ENCODE measurements at places on chromosomes 1 and 21. TPM values are rescaled to one million over a fixed set of nuclear protein-coding genes. Genes with fewer than 3 reads are reported as not detected.

Gene AQP10
- total RNA-seq, result not detected

Gene HCRTR1
- not detected for total RNA-seq

GRCh38 chr1:198416296-198416695 lies 124.2 kb downstream of the ATP6V1G3 start:
- no peak for DNase-seq

- no peak for DNase-seq
Observed at GRCh38 chr1:83910461-83910860, 88.5 kb downstream of the TTLL7 start.

DNA sequence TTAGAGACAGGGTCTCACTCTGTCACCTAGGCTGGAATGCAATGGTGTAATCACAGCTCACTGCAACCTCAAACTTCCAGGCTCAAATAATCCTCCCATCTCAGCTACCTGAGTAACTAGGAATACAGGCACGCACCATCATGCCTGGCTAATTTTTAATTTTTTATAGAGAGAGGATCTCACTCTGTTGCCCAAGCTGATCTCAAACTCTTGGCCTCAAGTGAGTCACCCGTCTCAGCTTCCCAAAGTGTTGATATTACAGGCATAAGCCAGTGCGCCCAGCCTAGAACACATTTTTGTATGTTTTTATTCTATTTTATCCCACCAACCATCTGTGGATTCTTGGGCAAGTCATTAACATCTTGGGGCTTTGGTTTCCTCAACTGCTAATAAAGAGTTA lies 100.5 kb downstream of the AK5 start:
- no peak for DNase-seq

GRCh38 chr1:76669131-76669530 lies 198.1 kb upstream of the ST6GALNAC5 start:
- no peak for DNase-seq

- no peak for DNase-seq
Observed at GRCh38 chr1:37016121-37016520, 18.2 kb downstream of the GRIK3 start.

- DNase-seq, result no peak
Observed at GRCh38 chr1:151820940-151821339, 10.7 kb downstream of the RORC start.

All from activated T-helper 2 cell treated with anti-CD3 and anti-CD28 coated beads, Interferon-gamma antibody, Interleukin-2, Interleukin-4, amounts not matched to agents 10 μg/mL and 5 μg/mL and 100 μg/mL, durations not matched to agents 14 hours and 24 hours and 36 hours (primary cell).